ENCODE measurements at places on chromosomes 13 and 19. TPM values are rescaled to one million over a fixed set of nuclear protein-coding genes. Genes with fewer than 3 reads are reported as not detected.

GRCh38 chr13:42066542-42066941 lies 18.1 kb downstream of the DGKH start:
- DNase-seq = no peak

DNA sequence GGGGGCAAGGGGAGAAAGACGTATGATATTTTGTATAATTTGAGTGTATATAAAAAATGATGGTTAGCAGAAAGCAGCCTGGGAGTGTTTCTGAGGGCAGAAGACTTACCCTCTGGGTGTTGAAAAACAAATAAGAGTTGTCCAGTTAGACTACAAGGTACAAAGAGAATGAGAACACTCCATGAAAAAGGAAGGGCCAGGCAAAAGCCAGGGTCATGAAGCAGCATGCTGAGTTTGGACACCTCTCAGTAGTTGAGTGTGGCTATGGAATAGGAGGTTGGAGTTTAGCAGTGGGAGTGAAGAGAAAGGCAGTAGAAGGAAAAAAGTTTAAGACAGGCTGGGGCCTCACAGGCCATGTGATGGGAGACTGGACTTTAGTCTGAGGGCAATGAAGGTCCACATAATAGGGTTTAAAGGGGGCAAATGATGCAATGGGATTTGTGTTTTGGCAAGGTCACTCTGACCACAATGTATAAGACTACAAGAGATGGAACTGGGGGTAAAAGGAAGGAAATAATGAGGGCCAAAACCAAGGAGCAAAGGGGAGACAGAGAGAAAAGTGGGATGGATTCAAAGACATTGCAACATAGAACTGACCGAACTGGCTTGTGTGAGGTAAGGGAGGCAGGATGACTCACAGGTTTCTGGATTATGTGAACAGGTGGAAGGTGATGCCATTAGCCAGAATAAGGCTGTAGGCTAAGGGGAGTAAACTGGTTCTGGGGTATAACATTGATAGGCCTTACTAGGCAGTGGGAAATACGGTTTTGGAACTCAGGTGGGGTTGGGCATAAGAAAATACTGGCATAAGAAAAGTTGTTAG lies 76.6 kb downstream of the SERP2 start:
- no peak for DNase-seq

- DNase-seq = no peak
Observed at GRCh38 chr13:46983881-46984280, 87.0 kb upstream of the HTR2A start.

Gene KCTD4
- total RNA-seq = not detected

Gene PRR19
- total RNA-seq = 0.92 TPM

Gene NPAS1
- total RNA-seq = 1.6 TPM
